ENCODE measurements at places on chromosomes 1 and 21. TPM values are rescaled to one million over a fixed set of nuclear protein-coding genes. Genes with fewer than 3 reads are reported as not detected.

Gene ALPL
- 1.8 TPM for polyA plus RNA-seq

GRCh38 chr1:151594143-151594625 lies 17.7 kb upstream of the SNX27 start:
- DNase-seq: no peak

Gene RIMKLA
- polyA plus RNA-seq: not detected

Gene WLS
- polyA plus RNA-seq: 417 TPM

GRCh38 chr1:214427871-214428277 lies 123.5 kb downstream of the PTPN14 start:
- DNase-seq: peak; percentile 76

Gene FMO1
- polyA plus RNA-seq: not detected

DNA sequence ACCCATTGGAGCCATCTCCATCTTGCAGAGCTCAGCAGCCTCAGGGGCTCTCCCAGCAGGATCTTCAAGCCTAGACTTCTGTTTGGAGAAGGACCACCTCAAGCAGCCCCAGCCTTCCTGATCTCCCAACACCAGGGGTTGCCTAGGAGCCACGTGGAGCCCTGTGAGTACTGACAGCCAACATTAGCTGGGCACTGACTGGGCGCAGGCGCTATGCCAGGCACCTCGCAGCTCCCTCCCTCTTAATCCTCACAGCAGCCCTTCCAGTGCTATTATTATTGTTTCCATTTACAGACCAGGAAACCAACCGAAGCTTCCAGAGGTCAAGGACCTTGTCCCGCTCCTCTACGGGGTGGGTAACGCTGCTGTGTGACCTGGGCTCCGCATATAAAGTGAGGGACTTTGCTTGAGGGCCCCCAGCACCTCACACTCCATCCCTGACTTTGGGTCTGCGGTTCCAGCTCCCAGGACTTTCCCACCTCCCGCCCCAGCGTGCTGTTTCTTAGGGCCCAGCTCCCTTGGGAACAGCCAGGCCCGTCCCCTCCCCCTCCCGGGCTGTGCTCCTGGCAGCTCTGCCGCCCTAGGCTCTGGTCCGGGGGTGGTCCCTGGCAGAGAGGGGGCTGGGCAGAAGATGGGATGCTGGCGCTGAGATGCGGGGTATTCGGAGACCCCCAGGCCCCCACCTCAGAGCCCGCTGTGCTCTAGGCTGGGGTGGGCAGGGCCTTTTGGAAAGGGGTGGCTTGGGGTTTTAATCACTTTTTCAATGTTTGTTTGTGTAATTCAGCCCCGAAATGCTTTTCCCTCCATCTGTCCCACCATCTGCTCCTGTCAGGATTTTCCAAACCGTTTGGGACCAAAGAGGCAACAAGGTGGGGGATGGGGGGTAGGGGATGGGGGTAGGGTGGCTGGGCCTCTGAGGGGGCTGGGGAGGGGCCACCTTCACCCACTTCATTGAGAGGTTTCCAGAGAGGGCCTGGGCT lies 4.1 kb upstream of the HPCA start:
- DNase-seq: no peak

GRCh38 chr21:45506836-45507522 lies 35.3 kb downstream of the SLC19A1 start:
- no peak for DNase-seq

GRCh38 chr1:235157150-235157549 lies 3.9 kb downstream of the RBM34 start:
- DNase-seq: no peak

Gene WNT9A
- polyA plus RNA-seq: 0.91 TPM

Gene IL20
- polyA plus RNA-seq: not detected

Gene FCMR
- 1.1 TPM for polyA plus RNA-seq

Gene ELAPOR1
- 0.88 TPM for polyA plus RNA-seq

DNA sequence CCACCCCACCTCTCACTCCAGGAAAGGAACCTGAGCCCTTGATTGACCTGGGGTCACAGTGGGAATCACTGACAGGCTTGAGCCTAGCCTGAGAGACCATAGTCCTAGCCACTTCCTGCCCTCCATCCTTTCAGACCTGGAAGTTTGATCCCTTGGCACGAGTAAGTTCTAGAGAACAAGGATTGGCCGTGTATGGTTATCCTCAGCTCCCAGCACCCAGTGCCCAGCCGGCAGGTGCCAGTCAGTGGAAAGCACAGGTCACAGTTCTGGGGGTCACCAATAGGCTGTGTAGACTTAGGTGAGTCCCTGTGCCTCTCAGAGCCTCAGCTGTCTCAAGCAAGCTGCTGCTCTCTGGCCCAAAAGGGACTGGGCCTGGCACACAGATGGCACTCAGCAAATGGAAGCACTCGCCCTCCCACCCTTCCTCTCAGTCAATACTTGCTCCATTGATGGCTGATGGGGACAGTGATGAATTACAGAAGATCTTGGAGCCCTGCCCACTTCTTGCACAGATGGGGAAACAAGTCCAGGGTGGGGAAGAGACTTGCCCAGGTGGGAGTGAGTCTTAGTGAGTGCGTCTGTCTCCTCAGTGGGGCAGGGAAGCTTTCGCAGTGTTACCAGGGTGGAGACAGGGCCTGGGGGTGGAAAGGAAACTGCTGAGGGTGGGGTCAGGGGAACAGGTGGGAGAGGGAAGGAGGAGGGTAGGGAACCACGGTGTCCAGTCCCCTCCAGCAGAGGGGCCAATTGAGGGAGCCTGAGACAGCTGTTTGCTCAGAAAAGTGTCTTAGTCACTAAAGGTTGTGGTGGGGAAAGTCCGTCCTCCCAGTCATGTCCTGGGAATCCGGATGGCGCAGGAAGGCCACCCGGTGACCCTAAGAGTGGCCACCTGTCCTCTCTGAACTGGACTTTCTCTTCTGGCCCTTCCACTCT lies 2.6 kb upstream of the KCNQ4 start:
- no peak for DNase-seq

DNA sequence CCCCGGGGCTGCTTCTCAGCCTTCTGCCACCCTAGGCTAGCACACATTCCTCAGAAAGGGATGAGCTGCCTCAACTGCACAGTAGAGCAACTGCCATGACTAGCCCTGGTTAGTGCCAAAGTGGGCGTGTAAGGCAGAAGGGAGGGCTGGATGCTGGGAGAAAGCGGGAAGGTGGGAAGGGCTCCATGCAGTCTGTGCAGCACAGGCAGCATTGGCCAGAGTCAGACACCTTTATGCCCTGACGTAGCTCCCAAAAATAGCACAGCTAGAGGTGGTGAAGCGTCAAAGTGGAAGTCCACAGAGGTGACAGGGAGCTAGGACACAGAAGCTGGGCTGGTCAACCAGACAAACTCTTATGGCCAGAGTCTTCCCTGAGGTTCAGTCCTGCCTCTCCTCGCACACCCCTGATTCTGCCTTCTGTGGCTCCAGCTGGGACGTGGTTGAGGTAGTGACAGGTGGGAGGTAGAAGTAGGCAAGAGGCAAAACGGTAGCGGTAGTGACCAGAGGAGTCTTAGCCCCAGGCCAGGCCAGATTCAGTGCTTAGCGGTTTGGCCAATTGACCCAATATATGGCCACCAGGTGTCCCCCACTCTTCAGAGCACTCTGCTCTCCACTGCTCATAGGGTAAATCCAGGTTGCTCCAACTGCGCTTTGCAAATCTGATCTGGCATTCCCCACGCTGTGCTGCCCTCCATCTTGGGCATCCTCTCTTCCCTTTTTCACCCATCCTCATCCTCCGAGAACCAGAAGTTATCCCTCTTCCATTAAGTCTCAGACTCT lies 45.6 kb downstream of the DDX20 start:
- no peak for DNase-seq

Gene ERO1B
- 1.1 TPM for polyA plus RNA-seq

GRCh38 chr1:229689273-229689672 lies 63.2 kb downstream of the URB2 start:
- DNase-seq: no peak
